SK-MEL-5 (cell line): ENCODE measurements at places on chromosomes 16 and 17.
A peak's percentile ranks its signal among the peaks of the same experiment; 100 is the strongest.

GRCh38 chr16:67245186-67245585 lies 2.1 kb downstream of the FHOD1 start:
- DNase-seq: no peak

- peak; percentile 39 for DNase-seq
These were observed 12.5 kb downstream of the DHODH start for GRCh38 chr16:72021043-72021442.

DNA sequence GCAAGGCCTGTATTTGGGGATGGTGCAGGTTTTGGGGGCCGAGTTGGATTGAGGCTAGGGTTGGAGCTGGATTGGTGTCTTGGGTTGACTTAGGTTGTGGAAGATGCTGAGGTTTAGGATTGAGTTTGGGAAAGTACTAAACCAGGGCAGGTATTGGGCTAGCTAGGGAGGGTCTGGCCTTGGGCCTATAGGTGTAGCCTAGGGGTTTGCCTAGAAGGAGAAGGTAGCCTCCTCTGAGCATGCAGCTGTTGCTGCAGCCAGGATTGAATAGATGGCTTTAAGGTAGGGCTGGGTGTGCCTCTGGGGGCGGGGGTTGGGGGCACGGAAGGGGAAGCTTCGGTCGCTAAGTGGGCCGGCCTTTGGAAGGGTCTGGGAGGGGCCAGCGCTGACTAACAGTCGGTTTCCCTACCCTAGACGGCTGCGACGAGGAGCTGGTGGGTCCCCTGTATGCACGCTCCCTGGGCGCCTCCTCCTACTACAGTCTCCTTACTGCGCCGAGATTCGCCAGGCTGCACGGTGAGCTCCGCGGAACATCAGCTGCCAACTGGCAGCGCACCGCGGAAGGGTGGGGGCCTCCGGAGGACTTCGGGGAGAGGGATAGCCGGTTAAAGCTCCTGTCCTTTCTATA lies 1.2 kb downstream of the CNTNAP1 start:
- DNase-seq: no peak

GRCh38 chr17:77126519-77126918 lies 14.2 kb upstream of the SEC14L1 start:
- peak; percentile 67 for DNase-seq

DNA sequence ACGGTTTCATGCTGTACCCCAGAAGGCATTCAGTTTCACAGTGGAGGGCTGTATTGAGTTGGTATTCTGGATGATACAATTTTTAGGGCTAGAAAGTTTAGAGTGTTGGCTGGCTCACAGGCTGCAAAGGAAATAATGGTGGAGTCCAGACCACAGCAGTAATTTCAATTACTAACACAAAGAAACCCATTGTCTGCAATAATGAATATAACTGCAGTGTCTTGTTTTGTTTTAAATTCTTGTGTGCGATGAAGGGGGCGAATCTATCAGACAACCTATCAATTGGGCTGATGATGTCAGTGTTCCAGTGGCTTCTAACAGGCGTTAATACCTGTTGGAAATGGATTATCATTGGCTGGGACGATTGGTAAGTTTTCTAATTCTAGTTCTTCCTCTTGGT lies 1.5 kb downstream of the SP2 start:
- DNase-seq: peak; percentile 42

DNA sequence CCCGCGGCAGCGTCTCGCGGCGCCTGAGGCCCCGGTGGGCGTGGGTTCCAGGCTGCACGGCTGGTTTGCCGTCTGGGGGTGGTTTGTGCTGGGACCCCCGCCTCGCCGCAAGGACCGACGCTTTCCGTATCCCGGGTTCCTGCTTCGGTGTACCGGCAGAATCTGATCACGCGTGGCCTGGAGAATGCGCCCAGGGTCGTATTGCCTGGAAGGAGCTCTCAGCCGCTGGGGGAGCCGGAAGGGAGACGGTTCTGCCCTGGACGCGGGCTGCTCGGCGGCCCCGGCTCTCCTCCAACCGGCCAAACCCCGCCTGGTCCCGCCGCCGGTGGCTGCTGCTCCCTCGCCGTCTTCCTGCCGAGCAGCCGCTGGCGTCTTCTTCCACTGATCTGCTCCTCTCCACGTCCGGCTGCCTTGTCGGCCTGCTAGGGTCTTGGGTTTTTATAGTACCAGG lies 39.8 kb downstream of the ZNF778 start:
- DNase-seq: no peak

GRCh38 chr16:28149011-28149888 lies 62.5 kb downstream of the XPO6 start:
- DNase-seq: no peak

GRCh38 chr16:30761427-30761927 lies 385 bp downstream of the CFAP119 start:
- DNase-seq: no peak

DNA sequence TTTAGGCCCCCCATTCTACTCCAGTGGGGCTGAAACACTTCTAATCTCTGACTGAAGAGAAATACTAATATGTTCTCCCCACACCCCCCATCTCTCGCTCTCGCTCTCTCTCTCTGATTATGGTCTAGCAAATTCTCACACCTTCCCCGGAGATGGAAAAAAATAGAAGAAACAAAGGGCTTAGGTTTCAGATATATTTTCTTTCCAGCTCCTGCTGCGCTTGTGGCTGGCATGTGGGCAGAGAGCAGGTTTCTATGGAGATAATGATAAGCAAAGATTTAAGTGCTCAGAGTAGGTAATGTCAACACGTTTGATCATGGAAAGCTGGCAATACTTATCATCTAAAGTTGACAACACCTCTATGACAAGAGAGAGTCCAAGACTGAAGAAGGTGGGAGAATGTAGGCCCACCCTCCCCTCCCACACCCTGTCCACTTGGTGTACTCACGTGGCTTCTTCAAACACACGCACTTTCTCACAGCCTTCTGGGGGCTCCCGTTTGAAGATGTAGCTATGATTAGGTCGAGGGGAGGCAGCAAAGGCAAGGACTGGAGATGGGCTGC lies 8.0 kb upstream of the SLC35B1 start:
- DNase-seq: no peak

DNA sequence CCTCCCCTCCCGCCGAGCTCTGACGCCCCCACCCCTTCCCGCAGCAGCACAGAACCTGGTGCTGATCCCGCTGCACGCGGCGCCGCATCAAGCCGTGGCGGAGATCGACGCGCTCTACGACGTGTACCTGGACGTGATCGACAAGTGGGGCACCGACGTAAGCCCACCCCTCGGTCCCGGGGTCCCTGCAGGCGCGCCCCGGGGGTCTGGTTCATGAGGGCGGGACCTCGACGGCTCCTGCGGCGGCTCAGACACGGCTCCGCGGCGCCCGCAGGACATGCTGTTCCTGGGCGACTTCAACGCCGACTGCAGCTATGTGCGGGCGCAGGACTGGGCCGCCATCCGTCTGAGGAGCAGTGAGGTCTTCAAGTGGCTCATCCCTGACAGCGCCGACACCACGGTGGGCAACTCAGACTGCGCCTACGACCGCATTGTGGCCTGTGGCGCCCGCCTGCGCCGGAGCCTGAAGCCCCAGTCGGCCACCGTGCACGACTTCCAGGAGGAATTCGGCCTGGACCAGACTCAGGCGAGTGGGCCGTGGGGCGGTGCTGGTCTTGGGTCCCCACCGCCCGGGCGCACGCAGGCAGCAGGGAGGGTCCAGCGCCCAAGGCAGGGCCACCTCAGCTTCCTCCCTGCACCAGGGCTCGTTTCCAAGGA lies 1.4 kb downstream of the DNASE1L2 start:
- no peak for DNase-seq

DNA sequence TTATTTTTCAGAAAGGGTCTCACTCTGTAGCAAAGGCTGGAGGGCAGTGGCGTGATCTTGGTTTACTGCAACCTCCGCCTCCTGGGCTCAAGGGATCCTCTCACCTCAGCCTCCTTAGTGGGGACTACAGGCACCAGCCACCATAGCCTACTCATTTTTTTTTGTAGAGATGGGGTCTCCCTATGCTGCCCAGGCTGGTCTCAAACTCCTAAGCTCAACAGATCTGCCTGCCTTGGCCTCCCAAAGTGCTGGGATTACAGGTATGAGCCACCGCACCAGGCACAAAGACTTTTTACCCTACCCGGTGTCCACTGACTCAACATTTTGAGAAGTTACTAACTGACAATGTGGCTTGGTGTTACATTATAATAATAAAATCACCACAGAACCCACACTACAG lies 7.2 kb downstream of the GRB2 start:
- no peak for DNase-seq

DNA sequence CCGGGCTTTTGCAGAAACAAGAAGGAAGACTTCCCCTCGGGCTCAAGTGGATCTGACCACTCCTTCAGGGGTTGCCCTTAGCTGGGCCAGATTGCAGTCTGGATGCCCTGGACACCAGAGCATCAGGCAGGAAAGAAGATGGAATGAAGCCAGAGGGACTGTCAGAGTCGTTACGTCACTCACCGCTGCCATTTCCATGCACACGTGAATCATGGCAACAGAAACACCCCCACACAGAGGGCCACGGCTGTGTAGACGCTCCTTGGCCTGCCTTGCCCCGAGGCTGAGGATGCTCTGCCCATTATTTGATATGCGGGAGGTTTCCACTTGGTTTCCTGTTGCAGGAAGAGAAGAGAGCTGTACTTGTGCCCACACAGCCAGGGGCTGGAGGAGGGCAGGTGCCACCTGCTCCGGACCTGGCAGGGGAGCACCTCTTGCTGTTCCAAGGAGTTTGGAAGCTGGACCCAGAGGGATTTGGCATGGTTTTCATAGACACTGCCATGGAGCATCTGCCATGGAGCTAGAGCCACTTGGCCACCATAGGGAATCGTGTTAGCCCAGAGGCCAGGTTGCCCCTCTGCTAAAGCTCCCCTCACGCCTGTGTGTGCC lies 29.4 kb downstream of the RBFOX3 start:
- peak; percentile 26 for DNase-seq

GRCh38 chr17:63533433-63534077 lies 10.4 kb downstream of the KCNH6 start:
- DNase-seq: no peak

- no peak for DNase-seq
These were observed 35.1 kb downstream of the TLE7 start for GRCh38 chr16:71406724-71407123.

DNA sequence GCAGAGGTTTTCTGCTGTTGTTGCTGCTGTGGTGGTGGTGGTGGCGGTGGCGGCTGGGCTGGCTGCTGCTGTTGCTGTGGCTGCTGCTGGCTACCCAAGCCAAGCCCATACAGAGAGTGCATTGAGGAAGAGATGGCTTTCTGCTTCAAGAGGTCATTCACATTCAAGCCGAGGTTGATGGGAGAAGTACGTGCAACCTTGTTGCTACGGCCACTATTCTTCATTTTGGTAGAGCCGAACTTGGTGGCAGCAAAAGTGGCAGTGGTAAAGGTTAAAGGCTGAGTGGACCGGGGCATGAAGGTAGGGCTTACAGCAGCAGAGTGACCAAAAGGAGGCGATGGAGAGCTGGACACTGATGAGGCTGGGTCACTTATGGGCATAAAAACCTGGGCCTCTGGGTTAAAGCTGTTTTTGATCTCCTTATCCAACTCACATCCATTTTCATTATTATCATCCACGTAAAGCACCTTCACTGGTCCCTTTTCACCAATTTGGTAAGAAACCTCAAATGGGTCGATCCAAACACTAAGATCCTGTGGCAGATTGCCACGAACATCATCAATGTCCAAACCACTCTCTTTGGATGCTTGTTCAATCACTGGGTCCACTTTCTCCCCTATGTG lies 2.8 kb downstream of the TOB1 start:
- DNase-seq: peak; percentile 75

DNA sequence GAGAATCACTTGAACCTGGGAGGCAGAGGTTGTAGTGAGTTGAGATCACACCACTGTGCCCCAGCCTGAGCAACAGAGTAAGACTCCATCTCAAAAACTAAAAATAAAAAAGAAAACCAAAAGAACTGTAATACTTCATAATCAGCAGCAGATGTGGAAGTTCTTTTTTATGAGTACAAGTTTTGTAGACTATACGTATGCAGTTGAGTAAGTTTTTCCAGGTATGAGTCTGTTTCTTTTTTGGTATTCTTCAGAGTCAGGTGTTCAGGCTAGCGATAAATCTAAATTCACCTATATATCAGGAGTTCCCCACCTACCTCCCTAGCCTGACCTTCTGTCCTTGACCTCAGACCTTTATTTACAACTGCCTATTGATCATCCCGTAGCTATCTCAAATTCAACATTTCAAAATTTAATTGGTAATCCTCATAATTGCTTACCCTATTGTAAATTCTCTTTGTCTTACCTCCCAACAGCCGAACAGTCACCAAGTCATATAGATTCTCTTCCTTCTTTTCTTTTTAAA lies 10.7 kb downstream of the DCTN5 start:
- no peak for DNase-seq

DNA sequence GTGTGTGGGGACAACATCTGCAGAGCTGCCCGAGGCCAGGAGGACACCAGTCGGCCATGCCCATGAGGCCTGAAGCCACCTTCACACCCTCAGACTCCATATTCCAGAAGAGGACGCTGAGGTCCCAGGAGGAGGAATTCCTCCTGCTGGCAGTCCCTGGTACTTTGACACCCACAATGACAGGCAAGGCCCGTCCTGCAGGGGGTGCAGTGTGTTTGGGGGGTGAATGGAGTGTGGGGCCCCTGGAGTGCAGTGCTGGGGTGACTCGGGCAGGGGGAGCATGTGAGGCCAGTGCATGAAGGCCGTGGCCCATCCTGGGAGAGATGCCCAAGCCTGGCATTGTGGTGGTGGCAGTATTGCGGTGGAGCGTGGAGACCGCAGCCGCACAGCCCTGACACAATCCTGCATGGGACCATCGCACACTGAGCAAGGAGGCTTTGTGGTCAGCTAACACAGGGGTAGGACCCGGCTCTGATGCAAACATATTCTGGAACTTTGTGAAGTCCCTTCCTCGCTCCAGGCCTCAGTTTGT lies 52.2 kb downstream of the ZDHHC7 start:
- DNase-seq: no peak

GRCh38 chr16:12236589-12236988 lies 260.1 kb downstream of the SNX29 start:
- no peak for DNase-seq

DNA sequence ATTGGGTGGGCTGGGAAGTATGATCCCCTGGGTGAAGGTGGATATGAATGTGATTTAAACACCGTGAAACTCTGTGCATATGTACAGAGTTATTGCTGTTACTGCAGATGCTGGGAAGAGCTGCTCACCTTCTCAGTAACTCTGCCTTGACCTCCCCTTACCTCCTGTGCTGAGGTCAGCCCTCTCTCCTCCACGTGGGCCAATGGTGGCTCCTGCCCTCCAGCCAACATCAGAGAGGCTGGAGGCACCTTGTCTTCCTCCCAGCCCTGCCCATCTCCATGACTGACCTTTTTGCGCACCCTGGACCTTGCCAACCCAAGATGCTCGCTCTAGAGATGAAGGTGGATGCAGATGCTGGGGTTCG lies 387 bp upstream of the ASB16 start:
- DNase-seq: no peak

GRCh38 chr17:14015271-14015670 lies 54.0 kb upstream of the COX10 start:
- no peak for DNase-seq

GRCh38 chr16:27481282-27481934 lies 68.3 kb downstream of the GTF3C1 start:
- no peak for DNase-seq
